ENCODE measurements at places on chromosomes 13 and 19.

DNA sequence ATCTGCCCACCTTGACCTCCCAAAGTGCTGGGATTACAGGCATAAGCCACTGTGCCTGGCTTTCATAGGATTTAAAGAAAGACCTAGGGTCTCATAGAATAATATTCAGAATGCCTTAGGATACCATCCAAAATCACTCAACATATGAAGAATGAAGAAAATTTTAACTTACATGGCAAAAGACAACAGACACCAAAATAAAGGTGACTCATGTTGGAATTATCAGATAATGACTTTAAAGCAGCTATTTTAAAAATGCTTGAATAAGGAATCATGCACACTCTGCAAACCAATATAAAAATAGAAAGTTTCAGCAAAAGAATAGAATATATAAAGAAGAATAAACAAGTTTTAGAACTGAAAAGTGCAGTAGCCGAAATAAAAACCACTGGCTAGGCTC is 29.3 kb downstream of the ZNF566 start:
- DNase-seq = no peak

GRCh38 chr13:79060216-79060615 is 345.8 kb downstream of the RBM26 start:
- DNase-seq = no peak

DNA sequence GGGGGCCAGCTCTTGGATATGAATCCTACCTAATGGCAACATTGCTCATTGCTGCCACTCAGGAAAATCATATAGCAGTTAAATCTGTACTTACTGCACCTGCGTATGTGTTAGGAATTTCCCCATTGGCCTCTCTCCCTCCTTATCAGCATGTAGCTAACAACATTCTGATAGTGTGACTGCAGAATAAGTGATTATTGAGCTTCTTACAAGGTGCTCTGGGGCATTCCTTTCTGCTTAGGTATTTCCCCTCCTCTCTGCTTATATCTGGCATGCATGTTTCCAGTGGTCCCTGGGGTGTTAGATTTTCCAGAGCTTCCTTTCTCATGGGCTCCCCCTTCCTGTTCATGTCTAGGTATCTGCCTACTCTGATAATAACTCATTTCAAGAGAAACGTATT is 414.1 kb upstream of the SLITRK1 start:
- no peak for DNase-seq

DNA sequence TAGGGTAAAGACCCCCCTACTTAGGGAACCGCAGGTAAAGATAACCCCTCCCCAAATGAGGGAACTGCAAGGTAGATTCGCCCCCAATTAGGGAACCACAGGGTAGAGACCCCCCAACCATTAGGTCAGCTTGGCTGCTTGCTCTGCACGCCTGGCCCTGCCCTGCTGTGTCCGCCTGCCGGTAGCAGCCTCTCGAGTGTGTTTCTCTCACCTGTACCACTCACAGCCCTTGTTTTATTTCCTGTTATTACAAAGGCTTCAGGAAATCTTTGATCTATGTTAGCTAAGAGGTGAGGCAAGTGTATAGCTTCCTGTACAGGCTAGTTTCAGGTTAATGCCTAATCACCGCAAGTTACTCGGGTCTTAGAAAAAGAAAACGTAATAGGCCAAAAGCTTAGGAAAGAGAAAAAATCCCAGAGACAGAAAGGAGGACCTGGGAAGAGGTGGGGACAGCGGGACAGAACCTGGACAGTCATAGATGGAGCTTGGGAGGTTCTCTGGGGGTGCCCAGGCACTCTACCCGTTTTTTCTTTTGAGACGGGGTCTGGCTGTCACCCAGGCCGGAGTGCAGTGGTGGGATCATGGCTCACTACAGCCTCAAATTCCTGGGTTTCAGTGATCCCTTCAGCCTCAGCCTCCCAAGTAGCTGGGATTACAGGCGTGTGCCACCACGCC is 23.1 kb upstream of the EIF3G start:
- DNase-seq = peak; percentile 53

DNA sequence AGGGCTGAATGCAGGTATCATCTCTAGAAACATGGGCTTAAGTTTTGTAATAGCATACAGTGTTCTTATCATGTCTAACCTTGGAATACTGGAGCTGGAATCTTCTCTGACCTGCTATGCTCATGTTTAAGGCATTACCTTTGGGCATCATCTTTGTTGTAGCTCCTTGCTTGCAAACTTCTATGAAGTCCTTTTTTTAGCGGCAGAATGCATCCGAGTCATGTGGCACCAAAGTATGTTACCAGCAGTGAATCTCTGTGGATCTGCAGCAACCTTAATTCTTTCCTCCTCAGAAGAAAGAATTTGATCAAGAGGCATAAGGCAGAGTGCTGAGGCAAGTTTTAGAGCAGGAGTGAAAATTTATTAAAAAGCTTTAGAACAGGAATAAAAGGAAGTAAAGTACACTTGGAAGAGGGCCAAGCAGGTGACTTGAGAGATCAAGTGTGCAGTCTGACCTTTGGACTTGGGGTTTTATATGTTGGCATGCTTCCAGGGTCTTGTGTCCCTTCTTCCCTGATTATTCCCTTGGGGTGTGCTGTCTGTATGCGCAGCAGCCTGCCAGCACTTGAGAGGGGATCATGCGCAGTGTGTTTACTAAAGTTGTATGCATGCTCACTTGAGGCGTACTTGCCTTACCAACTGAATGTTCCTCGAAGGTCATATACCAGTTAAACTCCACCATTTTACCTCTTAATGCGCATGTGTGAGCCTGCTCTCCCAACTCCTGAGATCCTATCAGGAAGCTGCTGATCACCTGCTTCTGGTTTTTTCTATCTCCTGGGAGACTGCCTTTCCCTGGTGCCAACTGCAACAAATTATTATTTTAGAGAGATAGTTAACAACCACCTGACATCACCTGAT is 115.5 kb downstream of the LACC1 start:
- no peak for DNase-seq

- DNase-seq = no peak
Measured at GRCh38 chr13:92621985-92622384, 604.6 kb upstream of the GPC6 start.

DNA sequence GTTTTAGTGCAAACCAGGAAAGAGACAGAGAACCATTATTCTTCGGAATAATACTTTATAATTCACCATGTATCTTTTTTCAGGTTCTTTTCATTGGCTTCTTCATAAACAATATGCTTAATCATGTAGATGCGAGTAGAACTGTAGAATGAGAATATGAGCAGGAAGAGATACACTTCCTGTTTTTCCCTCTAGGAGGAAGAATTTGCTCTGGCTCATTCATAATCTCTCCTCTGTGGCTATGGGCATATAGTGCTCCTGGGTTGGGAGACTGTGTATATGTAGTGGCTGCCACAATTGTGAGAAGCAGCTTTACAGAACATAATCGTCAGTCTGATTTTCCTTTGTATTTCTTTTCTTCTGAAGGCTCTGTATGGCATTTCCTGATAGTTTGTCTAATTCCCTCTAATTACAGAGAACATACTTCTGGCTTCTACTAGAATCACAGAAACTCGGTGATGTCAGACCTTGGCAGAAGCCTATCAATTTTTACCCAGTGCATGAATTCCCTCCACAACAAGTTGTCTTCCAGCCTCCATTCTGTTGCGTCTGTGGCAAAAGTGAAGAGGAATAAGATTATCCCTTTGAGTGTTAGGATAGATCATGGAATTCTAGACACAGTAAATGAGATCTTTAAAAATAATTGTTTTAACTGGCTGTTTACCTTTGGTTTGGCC is 2.9 kb upstream of the DCLK1 start:
- no peak for DNase-seq

DNA sequence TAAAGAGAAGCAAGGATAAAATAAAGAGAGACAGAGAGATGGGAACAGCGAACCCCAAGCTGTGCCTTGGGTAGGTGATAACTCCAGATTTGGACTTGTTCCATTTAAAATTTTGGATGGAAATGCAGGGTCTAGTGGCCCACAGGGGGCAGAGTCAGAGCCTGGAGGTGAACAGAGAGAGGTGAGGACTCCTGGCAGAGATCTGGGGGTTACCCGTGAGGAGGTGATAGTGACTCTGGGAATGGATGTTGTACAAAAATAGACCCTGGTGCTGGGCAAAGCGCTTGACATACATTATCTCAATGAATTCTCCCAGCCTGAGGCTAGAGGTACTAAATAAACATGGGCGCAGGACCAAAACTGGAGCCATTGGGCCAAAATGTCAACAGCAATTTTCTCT is 14.3 kb upstream of the DHRS12 start:
- DNase-seq = no peak

DNA sequence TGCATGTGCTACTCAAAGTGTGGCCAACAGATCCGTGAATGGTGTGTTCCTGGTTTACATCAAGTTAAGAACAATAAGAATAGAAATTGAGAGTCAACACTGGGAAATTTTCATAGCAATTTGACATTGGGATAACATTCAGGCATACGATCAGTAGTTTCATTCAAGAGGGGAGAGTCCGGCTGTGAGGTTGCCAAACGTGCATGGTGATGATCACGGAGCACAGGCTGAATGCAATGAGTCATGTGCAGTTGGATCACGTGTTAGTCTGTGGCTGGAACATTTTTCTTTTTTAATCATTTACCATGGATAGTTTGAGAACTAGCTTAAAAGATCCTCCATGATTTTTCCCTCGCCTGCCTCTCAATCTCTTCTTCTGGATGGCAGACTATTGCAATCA is 2.5 kb upstream of the DCT start:
- no peak for DNase-seq

- no peak for DNase-seq
Measured at GRCh38 chr13:22793598-22794134, 387.1 kb upstream of the SGCG start.

DNA sequence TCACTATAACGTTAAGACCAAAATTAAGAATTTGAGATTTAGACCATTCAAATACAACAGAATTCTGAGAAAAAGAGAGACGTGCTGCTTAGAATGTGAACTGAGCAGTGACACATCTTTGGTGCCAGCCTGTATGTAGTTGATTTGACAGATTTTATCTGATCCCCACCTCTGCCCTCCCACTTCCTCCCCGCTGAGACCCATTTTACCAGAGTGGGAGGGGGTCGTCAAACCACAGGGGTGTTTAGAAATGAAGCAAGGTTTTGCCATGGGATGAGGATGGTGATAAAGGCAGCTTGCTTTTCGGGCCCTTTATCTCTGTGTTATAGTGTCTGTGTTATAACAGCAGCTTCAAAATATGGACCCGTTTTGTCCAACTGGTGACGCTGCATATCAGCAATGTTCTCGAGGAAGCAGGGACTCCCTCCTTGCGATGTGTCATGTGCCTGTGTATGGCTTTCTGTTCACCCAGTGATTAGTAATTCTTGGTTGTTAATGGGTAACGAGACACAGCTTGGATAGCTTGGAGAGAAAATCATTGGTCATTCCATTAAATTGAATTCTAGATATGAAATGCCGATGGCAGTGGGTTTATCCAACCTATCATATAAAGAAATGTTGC is 125.0 kb downstream of the HS6ST3 start:
- no peak for DNase-seq
